Activated naive CD4-positive, alpha-beta T cell treated with anti-CD3 and anti-CD28 coated beads, Interleukin-2, amount 50 U/mL, for 16 hours (primary cell): ENCODE measurements at places on chromosomes 16 and 17.

DNA sequence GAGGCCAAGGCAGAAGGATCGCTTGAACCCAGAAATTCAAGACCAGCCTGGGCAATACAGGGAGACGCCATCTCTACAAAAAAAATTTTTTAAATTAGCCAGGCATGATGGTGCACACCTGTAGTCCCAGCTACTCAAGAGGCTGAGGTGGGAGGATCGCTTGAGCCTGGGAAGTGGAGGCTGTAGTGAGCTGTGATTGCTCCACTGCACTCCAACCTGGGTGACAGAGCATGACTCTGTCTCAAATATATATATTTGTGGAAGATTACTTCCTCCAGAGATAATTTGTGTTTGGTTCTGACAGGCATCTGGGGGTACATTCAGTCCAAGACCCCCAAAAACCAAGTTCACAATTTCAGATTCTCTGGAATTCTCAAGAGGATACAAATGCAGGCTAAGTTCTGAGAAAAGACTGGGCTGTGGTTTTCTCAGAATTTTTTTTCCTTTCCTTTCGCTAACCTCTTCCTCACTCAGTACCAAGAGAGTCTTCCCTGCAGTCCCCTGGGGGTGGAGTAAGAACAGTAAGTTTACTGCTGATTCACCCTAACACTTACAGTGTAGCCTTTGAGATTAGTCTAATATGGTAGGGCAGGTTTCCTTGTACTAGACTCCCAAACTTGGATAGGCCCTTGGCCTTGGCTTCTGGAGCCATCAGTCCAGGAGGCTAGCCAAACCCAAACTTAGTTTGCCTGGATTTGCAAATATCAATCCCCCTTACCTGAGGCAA, 15.1 kb downstream of the GSDMB start:
- DNase-seq: no peak

GRCh38 chr17:45925311-45925710, 31.0 kb downstream of the MAPT start:
- DNase-seq: no peak

- DNase-seq: no peak
These were observed 700 bp downstream of the CCDC43 start for GRCh38 chr17:44688675-44689476.

- no peak for DNase-seq
These were observed 4.3 kb downstream of the RCVRN start for GRCh38 chr17:9900784-9901183.

GRCh38 chr17:77359236-77359635, 218.5 kb downstream of the SEC14L1 start:
- no peak for DNase-seq

DNA sequence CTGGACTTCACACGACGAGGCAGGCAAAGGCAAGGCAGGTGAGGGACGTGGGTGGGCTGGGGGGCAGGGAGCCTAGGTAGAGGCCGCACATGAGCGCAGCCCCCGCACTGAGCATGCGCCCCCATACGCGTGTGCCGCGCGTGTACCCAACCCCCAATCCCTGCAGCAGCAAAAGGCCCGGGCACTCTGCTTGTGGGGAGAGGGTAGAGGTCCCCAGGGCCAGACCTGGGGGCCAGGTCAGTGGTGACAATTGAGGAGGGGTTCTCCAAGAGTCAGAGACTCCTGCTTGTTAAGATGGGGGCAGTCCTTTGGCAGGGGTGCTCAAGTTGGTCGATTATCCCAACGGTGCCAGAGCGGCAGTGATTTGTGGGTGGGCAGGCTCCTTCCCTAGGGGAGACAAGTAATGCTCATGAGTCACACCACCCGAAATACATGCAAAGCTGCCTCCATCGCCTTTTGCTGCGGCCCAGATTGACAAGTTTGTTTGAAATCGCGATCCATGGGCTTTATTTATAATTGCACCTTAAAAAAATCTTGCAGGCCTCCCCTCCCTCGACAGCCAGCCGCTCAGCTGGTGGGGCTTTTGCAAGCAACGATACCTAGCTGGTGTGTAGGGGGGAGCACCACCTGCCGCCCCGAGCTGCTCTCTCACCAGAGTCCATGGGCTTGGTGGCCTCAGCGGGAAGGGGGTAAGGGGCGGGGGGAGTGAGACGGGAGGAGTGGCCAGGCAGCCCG, 1.1 kb upstream of the GIT1 start:
- peak; percentile 13 for DNase-seq

DNA sequence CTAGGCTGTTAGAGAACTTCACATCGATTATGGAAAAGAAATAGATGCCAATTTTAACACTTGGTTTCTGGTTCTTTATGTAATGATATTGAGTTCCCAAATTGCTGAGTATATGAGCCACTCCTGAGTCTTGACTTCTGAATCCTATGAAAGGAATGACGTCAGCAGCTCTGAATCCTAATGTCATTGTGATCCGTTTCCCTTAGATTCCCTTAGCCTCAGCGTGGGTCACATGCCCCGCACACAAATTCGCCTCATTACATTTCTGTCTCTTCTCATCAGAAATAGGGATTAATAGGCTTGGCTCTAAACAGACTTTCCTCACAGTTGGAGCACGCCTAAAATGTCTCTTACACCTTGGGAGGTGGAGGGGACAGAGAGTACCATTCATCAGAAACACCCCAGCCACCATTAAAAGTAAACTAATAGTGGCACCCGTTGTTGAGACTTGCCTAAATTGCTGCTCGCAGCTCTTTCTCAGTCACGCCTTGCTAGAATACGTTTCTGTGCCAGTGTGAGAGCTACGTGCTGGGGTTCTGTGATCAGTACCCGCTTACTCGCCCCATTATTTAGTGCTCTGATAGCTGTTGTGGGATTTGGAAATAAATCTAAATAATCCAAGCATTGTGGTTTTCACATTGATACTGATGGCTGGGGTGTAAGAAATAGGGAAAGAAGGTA, 7.1 kb downstream of the MRM3 start:
- no peak for DNase-seq

DNA sequence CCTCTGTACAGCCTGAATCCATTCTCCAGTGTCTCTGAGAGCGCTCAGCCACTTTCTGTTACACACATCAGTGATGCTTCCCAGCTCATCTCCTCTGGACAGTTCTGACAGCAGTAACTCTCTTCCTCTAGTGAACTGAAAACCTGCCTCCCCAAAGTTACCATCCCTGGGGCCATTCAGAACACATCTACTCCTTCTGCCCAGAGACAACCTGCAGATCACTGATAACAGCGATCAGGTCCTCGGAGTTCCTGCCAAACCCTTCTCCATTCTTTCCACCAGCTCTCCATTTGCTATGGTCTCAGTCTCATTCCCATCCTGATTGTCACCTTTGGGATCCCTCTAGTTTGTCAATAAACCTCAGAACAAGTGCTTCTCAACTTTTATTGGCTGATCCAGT, 7.3 kb downstream of the ZZEF1 start:
- no peak for DNase-seq

DNA sequence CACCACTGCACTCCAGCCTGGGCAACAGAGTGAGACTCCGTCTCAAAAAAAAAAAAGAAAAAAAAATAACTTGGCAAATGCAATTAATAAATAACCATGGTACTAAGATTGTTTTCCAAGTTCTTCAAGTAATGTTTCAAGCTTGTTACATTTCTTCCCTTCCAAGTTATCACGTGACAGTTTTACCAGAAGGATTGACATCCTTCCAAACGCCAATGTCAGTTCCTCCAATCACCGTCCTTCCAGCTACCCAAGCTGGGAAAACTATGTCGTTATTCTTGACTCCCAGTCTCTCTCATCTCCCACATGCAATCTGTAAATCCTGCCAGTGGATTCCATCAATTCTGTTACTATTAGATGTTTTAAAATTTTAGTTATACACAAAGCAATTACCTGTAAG, 3.9 kb upstream of the PHAF1 start:
- no peak for DNase-seq

DNA sequence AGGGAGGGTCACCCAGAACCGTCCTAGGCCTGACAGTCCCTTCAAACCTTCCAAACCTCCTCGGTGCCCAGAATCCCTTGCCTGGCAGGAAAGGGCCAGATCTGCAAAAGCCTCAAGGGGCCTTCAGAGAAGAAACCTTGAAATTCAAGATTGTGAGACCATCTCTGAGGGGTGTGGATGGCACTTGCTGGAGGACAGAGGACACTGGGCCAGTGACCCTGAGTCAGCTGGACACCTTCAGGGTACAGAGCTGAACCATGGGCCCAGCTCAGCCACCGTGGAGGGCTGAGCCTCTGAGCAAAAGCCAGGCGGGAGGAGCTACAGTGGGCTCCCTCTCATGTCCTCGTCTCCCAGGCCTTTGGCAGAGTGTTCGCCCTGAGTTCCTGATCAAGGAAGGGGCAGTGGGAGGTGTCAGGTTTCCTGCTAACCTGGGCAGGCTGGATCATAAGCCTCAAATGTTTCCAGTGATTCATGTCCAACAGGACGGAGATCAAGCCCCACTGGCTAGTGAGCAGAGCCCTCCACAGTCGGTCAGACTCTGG, 3.0 kb downstream of the PDILT start:
- DNase-seq: no peak

DNA sequence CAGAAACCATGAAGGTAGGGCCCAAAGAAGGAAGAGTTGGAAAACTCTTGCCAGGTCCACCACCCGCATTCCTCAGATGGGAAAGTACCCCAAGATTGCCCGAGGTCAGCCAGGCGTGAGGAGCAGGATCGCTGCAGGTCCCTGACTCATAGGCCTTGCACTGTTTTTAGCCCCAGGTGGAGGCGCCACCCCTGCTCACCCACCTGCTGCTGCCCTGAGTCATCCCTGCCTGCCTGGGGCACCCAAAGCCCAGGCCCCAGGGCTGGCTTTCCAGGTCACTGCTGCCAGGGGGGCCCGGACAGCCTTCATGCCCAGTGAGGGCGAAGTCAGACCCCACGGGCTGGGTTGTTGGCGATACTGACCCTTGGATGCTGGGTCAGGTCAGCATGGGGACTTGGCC, 100.9 kb downstream of the AMFR start:
- no peak for DNase-seq

GRCh38 chr17:44842748-44843147, 4.9 kb upstream of the HIGD1B start:
- no peak for DNase-seq

- DNase-seq: no peak
These were observed 29.4 kb upstream of the SLC38A8 start for GRCh38 chr16:84072014-84072413.

DNA sequence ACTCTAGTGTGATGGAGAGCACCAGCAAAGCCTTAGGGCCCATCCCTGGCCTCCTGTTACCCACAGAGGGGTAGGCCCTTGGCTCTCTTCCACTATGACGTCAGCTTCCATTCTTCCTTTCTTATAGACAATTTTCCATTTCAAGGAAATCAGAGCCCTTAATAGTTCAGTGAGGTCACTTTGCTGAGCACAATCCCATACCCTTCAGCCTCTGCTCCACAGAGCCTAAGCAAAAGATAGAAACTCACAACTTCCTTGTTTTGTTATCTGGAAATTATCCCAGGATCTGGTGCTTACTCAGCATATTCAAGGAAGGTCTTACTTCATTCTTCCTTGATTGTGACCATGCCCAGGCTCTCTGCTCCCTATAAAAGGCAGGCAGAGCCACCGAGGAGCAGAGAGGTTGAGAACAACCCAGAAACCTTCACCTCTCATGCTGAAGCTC, at the start of gene CCL8:
Gene CCL8, plus strand, starts transcription at position 397 of the 445 bp plus-strand sequence. CDS start 67 bp downstream, outside the sequence.
- DNase-seq: no peak

GRCh38 chr17:75412455-75413317, 7.2 kb upstream of the GRB2 start:
- peak; percentile 72 for DNase-seq

GRCh38 chr17:10920558-10921108, 82.7 kb upstream of the PIRT start:
- no peak for DNase-seq

GRCh38 chr16:1913327-1914083, 4.7 kb downstream of the HS3ST6 start:
- DNase-seq: no peak
